NCI-H2081 treated with DMSO at 0.1 percent for 48 hours (cell line): ENCODE measurements at places on chromosomes 2 and 18.

GRCh38 chr2:17857021-17857420 lies 21.4 kb upstream of the KCNS3 start:
- DNase-seq = no peak

DNA sequence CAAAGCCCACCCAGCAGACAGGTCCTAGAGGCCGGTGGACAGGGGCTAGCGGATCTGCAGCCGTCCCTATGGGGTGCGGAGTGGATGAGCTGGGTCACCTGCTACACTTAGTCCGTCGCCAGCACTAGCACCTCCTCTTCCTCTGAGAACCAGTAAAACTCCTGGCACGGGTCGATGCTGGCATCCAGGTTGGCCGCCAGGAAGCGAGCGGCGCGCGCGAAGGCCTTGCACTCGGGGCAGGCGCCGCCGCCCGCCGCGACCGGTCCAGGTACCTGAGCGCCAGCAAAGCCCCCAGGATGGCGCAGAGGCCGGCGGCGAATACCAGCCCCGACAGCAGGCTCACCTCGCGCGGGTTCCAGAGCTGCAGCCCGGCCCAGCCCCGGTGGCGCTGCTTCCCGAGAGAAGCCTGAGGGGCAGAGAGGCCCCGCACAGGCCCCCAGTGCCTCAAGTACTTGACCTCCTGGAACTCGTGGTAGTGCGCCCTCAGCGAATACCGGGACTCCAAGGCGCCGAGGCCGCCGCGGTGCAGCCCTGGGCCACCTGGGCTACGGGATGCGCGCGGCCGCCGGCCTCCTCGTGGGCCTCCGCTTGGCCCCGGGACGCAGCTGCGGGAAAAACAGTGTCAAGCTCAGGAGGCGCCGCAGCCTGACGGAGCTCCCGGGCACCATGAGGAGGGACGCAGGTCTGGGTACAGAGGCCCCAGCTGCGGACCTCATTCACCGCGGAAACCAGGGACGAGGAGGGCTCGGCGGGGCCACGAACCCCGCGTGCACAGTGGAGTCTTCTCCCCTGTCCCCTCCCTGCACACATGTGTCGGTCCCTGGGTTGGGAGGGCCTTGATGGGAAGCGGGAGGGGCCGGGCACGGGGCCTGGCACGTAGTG lies 27.5 kb upstream of the ALPP start:
- no peak for DNase-seq

- no peak for DNase-seq
These were observed 5.2 kb downstream of the TTC27 start for GRCh38 chr2:32633040-32633439.

DNA sequence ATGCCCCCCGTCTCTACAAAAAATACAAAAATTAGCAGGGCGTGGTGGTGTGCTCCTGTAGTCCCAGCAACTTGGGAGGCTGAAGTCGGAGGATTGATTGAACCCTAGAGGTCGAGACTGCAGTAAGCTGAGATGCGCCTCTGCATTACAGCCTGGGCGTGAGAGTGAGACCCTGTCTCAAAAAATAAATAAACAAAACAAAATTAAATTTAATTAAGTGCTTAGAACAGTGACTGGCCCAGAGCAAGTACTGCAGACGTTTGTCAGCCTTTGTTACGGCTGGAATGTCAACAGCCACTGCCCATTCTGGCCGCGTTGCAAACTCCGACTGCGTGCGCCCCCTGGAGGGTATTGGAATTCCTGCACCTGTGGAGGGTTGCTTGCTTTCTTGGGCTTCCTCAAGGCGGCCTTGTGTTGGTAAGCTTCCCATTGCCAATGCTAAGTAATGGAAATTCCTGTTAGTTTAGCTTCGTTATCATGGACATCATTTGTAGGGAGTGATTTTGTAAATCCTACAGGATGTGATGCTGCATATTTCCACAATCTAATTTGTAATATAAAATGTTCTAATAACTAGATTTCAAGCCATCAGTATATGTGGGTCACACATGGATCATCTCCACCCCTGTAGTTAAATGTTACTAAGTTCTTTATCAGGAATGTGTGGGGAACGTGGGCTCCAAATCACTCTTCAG lies 15.9 kb upstream of the ATP6V1B1 start:
- DNase-seq = no peak

GRCh38 chr2:20095469-20095868 lies 44.0 kb upstream of the LAPTM4A start:
- no peak for DNase-seq

DNA sequence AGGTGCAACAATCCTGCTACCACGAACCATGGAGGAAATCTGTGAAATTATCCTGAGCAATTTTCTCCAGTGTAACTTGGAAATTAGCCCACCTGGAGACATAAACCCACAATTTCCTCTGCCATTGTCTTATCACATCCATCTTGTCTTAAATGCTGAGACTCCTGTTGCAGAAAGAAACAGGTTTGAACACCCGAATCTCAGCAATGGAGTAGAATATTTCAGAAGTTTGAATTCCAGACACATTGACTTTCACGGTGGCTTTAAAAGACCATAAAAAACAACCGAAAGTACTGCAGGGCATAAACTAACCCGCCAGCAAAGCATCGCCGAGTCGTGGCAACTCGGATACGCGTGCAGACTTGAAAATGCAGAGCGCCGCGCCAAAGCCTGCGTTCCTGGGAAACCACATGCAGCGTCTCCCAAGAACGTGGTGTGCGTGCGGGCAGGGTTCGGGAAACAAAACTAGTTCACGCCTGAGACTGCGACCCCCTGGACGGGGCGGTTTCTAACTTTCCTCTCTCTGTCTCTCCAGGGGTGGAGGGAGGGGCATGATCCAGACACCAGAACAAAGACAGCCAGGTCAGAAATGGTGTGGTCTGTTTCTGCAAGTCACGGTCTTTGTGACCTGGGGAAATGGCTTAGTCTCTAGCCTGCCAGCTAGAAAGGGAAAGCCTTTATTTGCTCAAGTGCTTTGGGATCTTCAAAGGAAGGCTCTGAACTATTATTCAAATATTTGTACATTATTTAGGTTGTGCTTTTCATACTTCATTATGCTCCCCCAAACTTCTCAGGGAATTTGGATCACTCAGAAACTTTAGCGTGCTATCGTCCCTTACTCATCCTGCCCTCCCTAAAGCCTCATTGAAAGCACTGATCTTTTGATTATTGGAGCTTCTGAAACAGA lies 26.9 kb upstream of the KCTD1 start:
- DNase-seq = peak; percentile 28
